ENCODE measurements at places on chromosomes 1 and 21.

- no peak for DNase-seq
Measured at GRCh38 chr1:103362348-103363007, 163.0 kb upstream of the RNPC3 start.

GRCh38 chr1:204262506-204263253 is 48.9 kb upstream of the GOLT1A start:
- no peak for DNase-seq

DNA sequence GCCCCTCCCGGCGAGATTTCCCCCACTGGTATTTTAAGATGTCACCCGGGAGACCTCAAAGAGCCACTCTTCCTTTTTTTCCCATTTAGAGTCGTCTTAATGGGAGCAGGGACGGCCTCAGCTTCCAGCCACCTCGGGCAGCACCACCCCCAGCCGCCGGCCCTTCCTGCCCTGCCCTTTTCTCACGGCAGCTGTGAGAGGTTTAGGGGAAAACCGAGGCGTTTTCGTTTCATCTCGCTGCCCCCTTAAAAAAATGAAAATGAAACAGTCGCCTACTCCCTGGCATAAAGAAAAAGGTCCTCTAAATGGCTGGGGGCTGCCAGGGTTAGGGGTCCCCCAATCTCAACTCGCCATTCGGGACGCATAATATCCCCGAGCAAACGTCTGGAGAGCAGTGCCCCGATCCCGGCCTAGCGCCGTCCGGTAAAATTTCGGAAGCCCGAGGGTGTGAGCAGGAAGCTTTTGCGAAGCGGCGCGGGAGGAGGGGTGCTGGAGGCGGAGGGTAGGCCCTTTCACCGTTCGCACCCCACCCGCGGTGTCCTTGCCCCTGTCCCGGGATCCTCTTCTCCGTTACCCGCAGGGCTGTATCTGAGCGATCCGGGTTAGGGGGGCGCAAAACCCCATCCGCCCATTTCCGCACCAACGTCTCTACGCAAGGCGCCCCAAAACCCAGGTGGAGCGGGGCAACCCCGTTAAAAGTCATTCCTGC is 1.2 kb downstream of the RUNX3 start:
- peak; percentile 45 for DNase-seq

DNA sequence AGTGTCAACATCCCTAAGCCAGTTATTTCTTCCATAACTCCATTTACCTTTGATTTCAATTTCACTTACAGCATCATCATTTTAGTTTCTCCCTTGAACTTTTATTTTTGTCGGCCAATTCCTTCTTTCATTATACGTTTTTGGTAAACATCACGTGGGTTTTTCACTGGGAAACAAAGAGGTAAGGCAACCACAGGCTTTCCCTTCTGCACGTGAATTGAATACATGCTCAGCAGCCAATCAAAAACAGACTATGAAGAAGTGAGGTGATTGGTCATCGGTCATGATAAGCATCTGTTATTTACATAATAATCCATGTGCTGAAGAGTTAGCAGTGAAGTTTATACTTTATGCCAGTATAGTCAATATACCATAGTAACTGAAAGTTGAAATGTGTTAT is 98.7 kb downstream of the NCAM2 start:
- DNase-seq = no peak

DNA sequence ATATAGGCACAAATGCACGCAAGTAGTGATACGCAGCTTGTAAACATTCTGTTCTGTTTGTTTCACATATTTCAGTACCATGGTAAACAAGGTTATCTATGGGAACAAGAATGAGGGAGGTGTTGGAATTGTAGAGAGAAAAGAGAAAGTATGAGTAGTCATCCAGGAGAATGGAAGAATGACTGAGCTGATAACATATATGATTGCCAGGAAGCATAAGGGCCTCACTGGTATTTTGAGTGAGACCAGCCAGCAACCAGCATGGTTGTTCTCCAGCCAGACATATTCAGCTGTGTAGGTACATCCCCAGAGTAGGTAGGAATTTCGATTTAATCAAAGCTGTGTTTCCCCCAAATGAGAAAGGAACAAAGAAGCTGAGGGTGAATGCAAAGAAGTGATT is 58.9 kb upstream of the ARTN start:
- DNase-seq = no peak

GRCh38 chr1:11948822-11949458 is 14.4 kb downstream of the PLOD1 start:
- DNase-seq = no peak

- no peak for DNase-seq
Measured at GRCh38 chr21:14572204-14572780, 26.2 kb upstream of the SAMSN1 start.
